ENCODE measurements at places on chromosomes 13 and 19.

DNA sequence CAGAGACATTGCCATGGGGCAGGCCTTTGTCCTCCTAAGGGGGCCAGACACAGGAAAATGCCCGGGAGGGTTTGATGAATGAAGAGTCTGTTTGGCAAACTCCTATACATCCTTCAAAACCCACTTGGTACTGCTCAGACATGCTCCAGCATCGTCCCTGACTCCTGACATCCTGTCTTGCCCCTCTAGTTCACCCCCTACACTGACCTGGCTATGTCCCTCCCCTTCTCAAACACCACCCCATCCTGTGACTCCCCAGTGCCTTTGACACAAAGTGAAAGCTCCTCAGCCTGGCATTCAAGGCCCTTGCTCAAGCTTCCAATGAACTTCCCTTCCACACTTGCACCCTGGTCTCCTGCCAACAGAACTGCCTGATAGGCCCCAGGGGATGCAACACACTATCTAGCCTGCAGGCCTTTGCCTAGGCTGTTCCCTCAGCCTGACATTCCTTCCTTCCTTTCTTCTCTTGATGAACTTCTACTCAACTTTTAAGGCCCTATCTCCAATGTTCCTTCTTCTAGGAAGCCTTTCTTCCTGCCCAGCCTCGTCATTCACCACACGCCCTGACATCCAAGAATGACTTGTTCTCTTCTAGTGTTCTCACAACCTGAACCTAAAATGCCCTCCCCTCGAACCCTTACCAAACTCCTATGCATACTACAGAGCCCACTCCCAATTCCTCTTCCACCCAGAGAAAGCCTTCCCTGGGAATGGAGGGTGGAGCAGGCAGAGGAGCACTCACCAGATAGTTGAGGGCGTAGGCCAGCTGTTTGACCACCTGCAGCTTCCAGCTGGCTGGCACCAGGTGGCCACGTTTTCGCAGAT lies 12.4 kb downstream of the JAK3 start:
- DNase-seq = no peak

DNA sequence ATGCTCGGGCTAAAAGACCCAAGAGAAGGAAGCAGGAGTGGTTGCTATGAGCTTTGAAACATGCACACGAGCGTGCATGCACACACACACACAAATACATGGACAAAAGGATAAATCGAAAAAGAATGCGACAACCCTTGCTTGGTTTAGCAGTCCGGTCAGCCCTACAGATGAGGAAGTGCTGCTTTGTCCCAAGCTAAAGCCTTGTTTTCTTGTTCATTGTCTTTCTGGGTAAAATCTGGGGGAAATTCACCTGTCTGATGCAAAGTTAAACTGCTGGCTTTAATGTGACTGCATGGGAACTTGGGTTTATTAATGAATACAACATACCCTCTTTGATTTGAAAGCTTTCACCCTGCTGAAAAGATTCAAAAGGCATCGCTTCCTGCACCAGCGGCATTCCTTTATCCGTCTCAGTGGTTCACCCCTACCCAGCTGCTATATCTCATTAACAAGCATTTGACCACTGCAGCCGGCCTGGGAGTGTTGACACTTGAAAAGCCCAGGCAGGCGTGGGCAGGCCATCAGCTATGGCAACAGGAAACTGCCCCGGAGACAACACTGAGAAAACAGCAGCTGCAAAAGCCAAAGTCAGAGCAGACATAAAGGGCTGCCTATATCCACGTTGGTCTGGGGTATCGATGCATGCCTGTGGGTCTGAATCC lies 301.7 kb downstream of the NDFIP2 start:
- no peak for DNase-seq

GRCh38 chr19:50557009-50557613 lies 11.1 kb downstream of the LRRC4B start:
- DNase-seq = no peak

GRCh38 chr13:84569366-84569765 lies 687.1 kb upstream of the SLITRK1 start:
- DNase-seq = no peak

DNA sequence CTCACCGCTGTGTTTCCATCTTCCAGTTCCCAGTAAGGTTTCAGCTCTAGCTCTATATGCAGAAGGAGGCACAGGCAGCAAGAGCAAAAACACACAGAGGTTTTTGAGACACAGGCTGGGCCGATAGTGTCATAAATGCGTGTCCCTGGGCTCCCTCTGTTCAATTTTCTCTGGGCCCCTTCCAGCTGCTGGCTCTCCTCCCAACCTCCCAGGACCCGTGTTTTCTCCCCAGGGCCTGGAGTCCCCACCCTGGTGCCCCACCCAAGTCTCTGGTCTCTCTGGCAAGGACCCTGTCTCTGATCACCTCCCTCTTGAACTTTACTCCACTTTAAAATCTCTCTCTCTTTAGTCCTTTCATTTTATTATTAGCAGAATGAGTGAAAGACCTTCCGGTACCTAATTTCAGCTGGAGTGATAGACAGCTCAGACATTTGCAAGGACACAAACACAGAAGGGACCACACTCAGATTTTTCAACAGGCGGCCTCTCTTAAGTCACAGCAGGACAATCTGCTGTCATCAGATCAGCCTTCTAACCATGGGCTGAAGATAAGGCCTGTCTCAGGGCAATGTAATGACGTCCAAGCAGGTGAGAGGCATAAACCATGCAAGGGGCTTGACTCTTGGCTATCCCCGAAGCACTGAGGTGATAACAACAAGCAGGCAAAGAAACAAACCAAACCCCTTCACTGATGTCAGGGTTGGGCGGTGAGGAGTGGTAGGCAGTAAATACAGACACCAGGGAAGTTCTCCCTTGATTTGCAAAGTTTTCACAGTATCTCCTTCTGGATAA lies 190.0 kb upstream of the IRS2 start:
- no peak for DNase-seq

GRCh38 chr19:45323671-45324081 lies 1.0 kb upstream of the CKM start:
- DNase-seq = no peak

- no peak for DNase-seq
Observed at GRCh38 chr13:98721825-98722510, 30.5 kb downstream of the SLC15A1 start.

All from mesothelial cell of epicardium (in vitro differentiated cells).